PC-9 (cell line): ENCODE measurements at places on chromosomes 4 and X. TPM values are rescaled to one million over a fixed set of nuclear protein-coding genes. Genes with fewer than 3 reads are reported as not detected.

DNA sequence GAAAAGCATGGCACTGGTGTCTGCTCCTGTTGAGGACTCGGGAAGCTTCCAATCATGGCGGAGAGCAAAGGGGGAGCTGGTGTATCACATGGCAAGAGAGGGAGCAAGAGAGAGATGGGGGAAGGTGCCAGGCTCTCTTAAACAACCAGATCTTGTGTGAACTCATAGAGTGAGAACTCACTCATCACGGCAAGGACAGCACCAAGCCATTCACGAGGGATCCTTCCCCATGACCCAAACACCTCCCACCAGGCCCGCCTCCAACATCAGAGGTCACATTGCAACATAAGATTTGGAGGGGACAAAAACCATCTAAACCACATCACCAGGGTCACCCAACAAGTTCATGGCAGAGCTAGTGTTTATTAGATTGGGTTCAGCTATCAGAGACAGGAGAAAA, 218.7 kb upstream of the BCOR start:
- H3K4me3 ChIP-seq, result no peak overlapping the region
- no peak overlapping the region for H3K27ac ChIP-seq
- no peak for DNase-seq
- no peaks in the 10 kb centered on the region for H3K36me3 ChIP-seq
- H3K27me3 ChIP-seq, result no peaks in the 10 kb centered on the region

DNA sequence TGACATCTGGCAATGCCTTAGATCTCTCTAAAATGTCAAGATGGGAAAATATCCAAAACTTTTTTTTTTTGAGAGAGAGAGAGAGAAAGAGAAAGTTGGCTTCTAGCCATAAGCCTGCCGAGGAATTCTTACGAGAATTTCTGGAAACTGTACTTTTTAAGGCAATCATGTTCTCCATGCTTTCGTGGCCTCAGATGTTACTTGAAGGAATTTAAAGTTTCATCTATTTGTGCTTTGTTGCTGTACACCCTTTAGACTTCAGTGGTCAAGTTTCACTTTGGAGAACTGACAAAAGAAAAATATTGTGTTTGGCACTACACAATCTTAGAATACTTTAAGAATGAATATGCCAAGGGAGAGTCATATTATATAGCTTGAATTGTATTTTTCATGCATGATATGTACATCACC, 53.9 kb downstream of the FAT4 start:
- no peak overlapping the region for H3K4me3 ChIP-seq
- H3K36me3 ChIP-seq, result no peaks in the 10 kb centered on the region
- H3K27ac ChIP-seq, result no peak overlapping the region
- no peaks in the 10 kb centered on the region for H3K27me3 ChIP-seq
- H3K4me1 ChIP-seq, result no peaks in the 10 kb centered on the region
- no peak for DNase-seq

DNA sequence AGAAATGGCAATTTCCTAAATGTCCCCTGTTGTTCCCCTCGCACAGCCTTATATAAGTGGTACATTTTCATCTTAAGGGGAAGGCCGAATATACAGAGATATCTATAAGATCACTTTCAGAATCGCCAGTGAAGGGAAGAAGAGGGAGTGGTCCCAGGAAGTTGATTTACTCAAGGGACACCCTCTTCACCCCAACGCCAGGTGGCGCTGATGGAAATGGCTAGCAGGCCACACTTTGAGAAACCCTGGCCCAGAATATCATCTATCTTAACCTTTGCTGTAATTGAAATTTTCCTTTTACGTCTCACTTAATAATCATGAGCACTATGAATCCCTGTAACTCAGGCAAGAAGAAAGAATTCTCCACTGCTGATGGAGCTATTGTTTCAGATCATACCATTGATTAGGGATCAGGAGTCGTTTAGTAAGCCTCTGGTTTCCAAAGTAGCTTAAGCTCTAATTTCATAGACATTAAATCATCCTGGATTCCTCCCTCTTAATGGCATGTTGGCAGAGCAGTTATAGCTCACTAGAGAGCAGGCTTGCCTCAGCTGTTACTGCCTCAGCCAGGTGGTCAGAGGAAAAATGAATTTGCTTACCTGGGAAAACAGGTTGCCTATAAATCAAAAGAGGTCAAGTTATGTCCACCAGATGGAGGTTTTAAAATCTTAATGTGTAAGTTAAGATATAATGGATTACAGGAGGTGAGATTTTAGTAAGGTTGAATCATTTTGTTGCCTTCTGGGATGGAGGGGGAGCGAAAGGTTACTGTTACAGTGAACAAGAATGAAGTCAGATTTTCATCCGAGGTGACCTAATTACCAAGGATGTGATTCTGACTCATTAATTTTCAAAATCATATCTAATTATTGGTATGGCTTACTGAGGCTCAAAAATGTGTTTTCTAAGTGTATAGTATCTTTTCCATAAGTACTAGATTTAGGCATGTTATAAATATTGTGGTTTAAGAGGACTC, 941.2 kb upstream of the TENM3 start:
- DNase-seq, result no peak
- H3K4me3 ChIP-seq, result no peak overlapping the region
- H3K36me3 ChIP-seq, result no peaks in the 10 kb centered on the region
- H3K27ac ChIP-seq, result no peak overlapping the region
- H3K4me1 ChIP-seq, result no peaks in the 10 kb centered on the region

GRCh38 chr4:52244103-52244775, 193.1 kb downstream of the SPATA18 start:
- no peaks in the 10 kb centered on the region for H3K36me3 ChIP-seq
- no peak for DNase-seq
- no peak overlapping the region for H3K27ac ChIP-seq
- no peaks in the 10 kb centered on the region for H3K27me3 ChIP-seq
- no peak overlapping the region for H3K4me3 ChIP-seq

- no peak overlapping the region for H3K27ac ChIP-seq
- H3K4me1 ChIP-seq, result no peaks in the 10 kb centered on the region
- H3K36me3 ChIP-seq, result no peaks in the 10 kb centered on the region
Observed at GRCh38 chrX:72396117-72396516, 90.4 kb upstream of the CITED1 start.

The FGF16 gene
- not detected in 2 replicates for total RNA-seq

The FOXR2 gene
- total RNA-seq, result not detected in 2 replicates

The RASGEF1B gene
- 0.70 and 1.0 TPM in 2 replicates for total RNA-seq

GRCh38 chrX:40298572-40299479, 201.1 kb upstream of the BCOR start:
- no peaks in the 10 kb centered on the region for H3K36me3 ChIP-seq
- no peak for DNase-seq
- no peaks in the 10 kb centered on the region for H3K27me3 ChIP-seq
- no peaks in the 10 kb centered on the region for H3K4me1 ChIP-seq
- H3K4me3 ChIP-seq, result no peak overlapping the region

GRCh38 chr4:186201535-186202230, 10.3 kb downstream of the CYP4V2 start:
- no peak overlapping the region for H3K4me3 ChIP-seq
- no peak overlapping the region for H3K27ac ChIP-seq
- no peak for DNase-seq
- no peaks in the 10 kb centered on the region for H3K36me3 ChIP-seq

The STBD1 gene
- total RNA-seq, result 1.8 and 3.5 TPM in 2 replicates

DNA sequence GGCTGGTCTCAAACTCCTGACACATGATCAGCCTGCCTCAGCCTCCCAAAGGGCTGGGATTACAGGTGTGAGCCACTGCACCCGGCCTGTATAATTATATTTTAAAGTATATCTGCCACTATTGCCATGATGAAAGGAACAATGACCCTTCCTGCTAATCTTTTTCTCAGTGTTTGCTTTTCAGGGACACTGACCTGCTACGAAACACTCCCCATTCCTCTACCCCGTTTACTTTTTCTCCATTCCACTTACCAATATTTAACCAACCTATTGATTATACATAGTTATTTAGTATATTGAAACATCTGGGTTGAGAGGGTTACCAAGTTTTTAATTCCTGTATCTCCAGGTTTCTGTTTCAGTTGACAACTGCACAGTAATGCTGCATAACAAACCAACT, 331.9 kb upstream of the NDST3 start:
- no peak overlapping the region for H3K4me3 ChIP-seq
- no peaks in the 10 kb centered on the region for H3K27me3 ChIP-seq
- H3K27ac ChIP-seq, result no peak overlapping the region
- H3K4me1 ChIP-seq, result no peaks in the 10 kb centered on the region
- DNase-seq, result no peak

- no peaks in the 10 kb centered on the region for H3K4me1 ChIP-seq
- no peak overlapping the region for H3K4me3 ChIP-seq
- DNase-seq, result no peak
Observed at GRCh38 chrX:76127341-76127740, 45.5 kb upstream of the PBDC1 start.

DNA sequence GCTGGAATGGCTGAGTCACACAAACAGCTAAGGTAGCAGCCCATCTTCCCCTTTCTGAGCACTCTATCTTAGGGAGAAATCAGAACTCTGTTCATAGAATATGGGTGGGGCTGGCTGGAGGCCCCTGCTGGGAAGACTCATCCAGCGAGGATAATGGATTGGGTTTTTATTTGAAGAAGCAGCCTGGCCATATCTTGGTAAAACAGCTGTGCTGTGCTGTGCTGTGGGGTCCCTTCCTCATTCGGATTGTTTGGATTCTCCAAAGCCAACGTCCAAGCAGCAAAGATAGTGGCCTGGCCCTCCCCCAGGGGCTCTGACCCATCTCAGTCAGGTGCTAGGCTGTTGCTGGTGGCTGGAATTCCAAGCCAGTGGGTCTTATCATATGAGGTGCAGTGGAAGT, 63.8 kb downstream of the ZNF718 start:
- no peak overlapping the region for H3K27ac ChIP-seq
- no peak for DNase-seq
- no peaks in the 10 kb centered on the region for H3K4me1 ChIP-seq
- no peaks in the 10 kb centered on the region for H3K27me3 ChIP-seq

The ARX gene
- not detected in 2 replicates for total RNA-seq

DNA sequence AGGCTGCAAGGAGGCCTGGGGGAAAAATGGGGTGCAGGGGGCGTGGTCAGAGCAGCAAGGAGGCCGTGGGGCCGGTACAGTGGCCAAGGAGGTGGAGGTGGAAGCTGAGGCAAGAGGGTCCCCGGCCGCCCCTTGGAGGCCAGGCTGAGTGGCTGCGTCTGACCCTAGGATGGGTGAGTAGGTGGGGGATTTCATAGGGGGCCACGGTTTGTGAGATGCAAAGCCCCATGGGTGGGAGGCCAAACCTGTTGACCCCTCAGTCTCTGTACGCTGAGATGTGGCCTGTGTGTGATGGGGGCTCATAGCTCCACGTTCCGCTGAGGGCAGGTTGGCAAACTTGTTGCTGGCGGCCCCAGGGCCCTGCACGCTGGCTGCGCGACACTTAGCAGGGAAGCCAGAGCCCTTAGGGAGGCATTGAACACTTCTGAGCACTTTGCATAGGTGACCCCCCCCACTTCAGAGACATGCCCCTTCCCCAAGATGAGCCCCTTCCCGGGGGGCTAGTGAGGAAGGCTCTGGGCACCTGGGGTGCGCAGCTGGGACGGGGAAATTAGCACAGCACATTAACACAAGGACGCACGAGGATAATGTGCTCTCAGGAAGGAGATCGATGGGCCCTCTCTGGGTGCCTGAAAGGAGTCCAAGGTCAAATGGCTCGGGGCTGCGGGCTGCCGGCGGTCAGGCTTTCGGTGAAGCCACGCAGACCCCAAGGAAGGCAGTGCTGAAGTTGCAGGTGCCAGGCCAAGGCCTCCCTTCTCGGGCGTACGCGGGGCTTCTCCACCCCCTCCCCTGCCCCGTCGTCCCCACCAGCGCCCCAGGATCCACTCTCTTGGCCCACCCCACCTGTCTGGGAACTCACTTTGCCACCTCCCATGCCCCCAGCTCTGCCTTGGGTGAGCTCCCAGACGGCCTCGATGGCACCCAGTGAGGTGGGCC, 107.4 kb downstream of the HMX1 start:
- H3K4me1 ChIP-seq, result no peaks in the 10 kb centered on the region
- H3K27ac ChIP-seq, result no peak overlapping the region
- no peak overlapping the region for H3K4me3 ChIP-seq
- DNase-seq, result no peak

DNA sequence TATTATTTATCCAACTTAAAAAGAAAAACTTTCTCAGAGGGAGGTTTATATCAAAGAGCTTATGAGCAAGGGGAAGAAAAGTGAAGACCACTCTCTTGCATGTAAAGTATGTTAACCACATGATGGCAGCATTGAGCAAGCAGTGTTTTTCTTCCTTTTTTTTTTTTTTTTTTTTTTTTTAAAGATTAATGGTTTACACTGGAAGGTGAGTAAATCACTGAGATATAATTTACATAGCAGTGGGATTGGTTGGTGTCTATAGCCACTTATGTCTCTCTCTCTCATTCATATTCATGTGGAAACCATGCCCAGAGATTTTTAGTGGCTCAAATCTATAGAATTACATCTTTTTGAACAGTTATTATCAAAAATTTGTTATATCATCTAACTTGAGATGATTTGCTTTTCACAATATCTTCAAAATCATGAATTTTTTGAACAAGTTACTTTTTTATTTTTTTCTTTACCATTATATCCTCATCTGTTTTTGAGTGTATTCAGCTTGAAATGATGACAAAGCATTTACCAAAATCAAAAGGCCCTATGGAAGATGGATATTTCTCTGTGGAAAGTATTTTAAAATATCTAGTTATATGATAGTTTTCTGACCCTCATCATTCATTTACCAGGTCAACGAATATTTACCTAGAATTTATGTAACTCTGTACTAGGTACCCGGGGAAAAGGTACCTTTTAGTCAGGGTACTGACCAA, 31.6 kb downstream of the MTHFD2L start:
- H3K27ac ChIP-seq, result no peak overlapping the region
- no peak overlapping the region for H3K4me3 ChIP-seq
- no peaks in the 10 kb centered on the region for H3K36me3 ChIP-seq
- no peaks in the 10 kb centered on the region for H3K27me3 ChIP-seq
- DNase-seq, result no peak

- no peak overlapping the region for H3K4me3 ChIP-seq
- no peaks in the 10 kb centered on the region for H3K36me3 ChIP-seq
- no peak for DNase-seq
- no peak overlapping the region for H3K27ac ChIP-seq
- no peaks in the 10 kb centered on the region for H3K4me1 ChIP-seq
Observed at GRCh38 chr4:83083925-83084475, 30.5 kb downstream of the PLAC8 start.

DNA sequence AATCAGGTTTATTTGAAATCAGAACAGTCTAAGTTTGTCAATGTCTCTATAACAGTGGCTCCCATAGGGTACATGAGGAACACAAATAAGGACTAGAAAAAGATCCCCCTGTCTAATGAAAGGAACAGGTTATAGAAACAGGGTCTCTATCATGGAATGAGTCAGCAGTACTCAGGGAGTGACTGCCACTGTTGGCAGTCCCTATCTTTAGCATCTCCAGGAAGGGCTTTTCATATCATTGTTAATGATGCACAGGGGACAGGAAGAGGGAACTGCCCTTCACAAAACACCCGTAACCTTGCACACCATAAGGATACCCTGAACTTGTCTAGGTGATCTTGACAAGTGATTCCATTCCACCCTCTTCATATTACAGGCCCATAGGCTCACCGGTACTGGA, 38.5 kb upstream of the SMIM10L2A start:
- H3K27ac ChIP-seq, result no peak overlapping the region
- DNase-seq, result no peak
- H3K4me1 ChIP-seq, result no peaks in the 10 kb centered on the region
- H3K4me3 ChIP-seq, result no peak overlapping the region

The NDNF gene
- not detected in 2 replicates for total RNA-seq
